ENCODE measurements at places on chromosomes 1 and 21. TPM values are rescaled to one million over a fixed set of nuclear protein-coding genes. Genes with fewer than 3 reads are reported as not detected.
A peak's percentile ranks its signal among the peaks of the same experiment; 100 is the strongest.

DNA sequence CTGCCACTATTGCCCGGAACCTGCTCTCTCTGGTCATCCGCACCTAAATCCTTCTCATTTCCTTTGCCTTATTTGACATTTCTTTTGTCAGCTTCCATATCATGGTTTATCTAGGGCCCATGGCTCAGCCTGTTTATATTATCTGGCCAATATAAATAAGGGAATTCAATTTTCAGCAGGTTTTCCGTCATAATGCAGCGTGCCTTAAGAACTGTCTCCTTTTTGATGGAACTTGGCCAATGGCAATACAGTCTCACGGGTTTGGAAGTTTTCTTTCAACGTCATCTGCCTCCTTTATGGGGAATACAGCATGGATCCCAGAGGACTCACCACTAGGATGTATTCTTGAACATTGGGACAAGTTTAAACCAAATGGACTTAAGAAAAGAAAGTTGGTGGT lies 77.8 kb upstream of the KIAA0040 start:
- no peak overlapping the region for H3K27ac ChIP-seq
- no peaks in the 10 kb centered on the region for H3K36me3 ChIP-seq
- H3K4me3 ChIP-seq: no peak overlapping the region
- no peaks in the 10 kb centered on the region for H3K4me1 ChIP-seq
- no peaks in the 10 kb centered on the region for H3K27me3 ChIP-seq

DNA sequence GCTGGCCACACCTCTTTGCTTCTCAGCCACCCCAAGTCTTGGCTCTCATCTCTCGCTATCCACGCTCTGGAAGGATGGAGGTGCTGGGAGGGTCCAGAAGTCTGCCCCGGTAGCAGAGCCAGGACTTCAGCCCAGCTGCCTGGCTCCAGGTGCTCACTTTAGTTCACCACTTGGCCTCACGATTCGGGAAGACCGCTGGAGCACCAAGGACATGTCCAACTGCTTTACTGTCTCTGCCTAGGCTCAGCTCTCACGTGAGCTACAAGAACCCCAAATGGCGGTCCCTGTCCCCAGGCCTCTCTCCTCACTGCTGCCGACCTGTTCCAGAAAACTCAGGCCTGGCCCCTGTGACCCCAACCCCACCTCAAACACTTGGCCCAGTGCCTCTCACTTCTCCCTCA lies 3.4 kb downstream of the TRIM11 start:
- peaks cover 54% of the 10 kb centered on the region for H3K4me1 ChIP-seq
- no peak overlapping the region for H3K4me3 ChIP-seq
- H3K27me3 ChIP-seq: no peaks in the 10 kb centered on the region
- DNase-seq: no peak

DNA sequence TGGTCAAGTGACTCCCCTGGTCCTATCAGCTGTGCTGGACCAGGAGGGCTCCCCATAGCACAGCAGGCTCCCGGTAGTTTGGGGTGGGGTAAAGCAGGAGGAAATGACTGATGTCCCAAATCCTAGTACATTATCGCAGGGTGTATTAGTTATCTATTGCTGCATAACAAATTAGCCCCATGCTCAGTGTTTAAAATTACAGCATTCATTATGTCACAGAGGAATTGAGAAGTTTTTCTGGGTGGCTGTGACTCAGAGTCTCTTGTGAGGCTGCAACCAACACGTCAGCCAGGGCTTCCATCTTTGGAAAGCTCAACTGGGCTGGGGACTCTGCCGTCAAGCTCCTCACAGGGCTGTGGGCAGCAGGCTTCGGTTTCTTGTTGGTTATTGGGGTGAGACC lies 34.3 kb upstream of the LAPTM5 start:
- no peak overlapping the region for H3K27ac ChIP-seq
- DNase-seq: no peak
- H3K4me1 ChIP-seq: peaks cover 11% of the 10 kb centered on the region
- H3K27me3 ChIP-seq: no peaks in the 10 kb centered on the region
- no peaks in the 10 kb centered on the region for H3K36me3 ChIP-seq
- H3K4me3 ChIP-seq: no peak overlapping the region

- no peaks in the 10 kb centered on the region for H3K27me3 ChIP-seq
- no peaks in the 10 kb centered on the region for H3K36me3 ChIP-seq
- no peak overlapping the region for H3K4me3 ChIP-seq
Observed at GRCh38 chr1:72278461-72278860, 3.9 kb downstream of the NEGR1 start.

GRCh38 chr1:68449901-68450300 lies at the start of gene RPE65:
RPE65 (minus strand) TSS chr1:68449954; CDS start chr1:68449905, 49 bp downstream.
- no peak within 1 kb of the TSS for H3K27ac ChIP-seq
- no peaks in the 10 kb centered on the region for H3K4me1 ChIP-seq
- H3K36me3 ChIP-seq: no peaks in the 10 kb centered on the region
- DNase-seq: no peak

DNA sequence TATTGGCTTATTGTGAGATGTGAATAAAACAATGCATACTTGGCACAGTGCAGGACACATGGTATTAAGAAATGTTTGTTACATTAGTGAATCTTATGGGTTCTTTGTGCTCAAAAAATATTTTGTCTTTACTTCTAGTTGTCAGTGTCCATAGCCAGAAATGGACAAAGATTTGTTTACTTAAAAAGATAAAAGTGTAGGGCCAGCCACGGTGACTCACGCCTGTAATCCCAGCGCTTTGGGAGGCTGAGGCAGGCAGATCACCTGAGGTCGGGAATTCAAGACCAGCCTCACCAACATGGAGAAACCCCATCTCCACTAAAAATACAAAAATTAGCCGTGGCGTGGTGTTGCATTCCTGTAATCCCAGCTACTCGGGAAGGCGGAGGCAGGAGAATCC lies 654.6 kb upstream of the NEGR1 start:
- DNase-seq: no peak
- no peak overlapping the region for H3K27ac ChIP-seq
- H3K4me1 ChIP-seq: no peaks in the 10 kb centered on the region
- no peaks in the 10 kb centered on the region for H3K36me3 ChIP-seq
- H3K4me3 ChIP-seq: no peak overlapping the region

DNA sequence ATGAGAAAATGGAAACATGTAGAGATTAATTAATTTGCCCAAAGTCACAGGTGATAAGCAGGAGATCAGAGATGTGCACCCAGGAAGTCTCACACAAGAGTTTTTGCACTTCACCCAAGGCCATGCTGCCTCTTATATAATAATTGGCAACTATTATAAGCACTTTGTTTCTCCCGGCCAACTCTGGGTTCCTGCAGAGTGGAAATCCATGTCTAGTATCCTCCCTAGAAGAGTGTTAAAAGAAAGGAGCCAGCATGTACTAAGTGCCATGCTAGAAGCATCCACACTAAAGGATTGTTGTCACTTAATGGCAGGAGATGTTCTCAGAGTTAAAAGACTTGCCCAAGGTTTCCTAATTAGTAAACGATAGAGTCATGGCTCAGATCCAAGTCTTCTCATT lies 470.3 kb downstream of the OMA1 start:
- no peak for DNase-seq
- no peaks in the 10 kb centered on the region for H3K27me3 ChIP-seq
- no peaks in the 10 kb centered on the region for H3K36me3 ChIP-seq
- H3K27ac ChIP-seq: no peak overlapping the region
- no peaks in the 10 kb centered on the region for H3K4me1 ChIP-seq

GRCh38 chr1:2427976-2428375 lies 15.6 kb upstream of the PEX10 start:
- no peaks in the 10 kb centered on the region for H3K27me3 ChIP-seq
- H3K27ac ChIP-seq: no peak overlapping the region
- no peak for DNase-seq
- H3K4me1 ChIP-seq: no peaks in the 10 kb centered on the region
- H3K36me3 ChIP-seq: no peaks in the 10 kb centered on the region

DNA sequence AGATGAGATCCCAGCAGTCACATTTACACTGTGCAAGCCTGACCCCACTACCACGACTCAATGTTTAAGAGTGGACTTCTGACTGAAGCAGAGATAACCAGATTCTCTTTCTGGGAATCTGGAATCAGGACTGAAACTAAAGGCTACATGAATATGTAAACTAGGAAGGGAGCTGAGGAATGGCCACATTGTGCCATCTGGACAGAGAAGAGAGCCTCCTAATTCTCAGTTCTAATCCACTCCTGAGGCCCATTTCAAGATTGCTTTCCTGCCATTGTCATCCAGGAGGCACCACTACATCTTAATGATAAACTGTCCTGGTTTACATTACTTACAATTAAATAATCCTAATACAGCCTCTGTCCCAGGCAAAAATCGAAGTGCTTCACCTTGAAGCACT lies 6.5 kb downstream of the PAXBP1 start:
- peaks cover 39% of the 10 kb centered on the region for H3K36me3 ChIP-seq
- H3K4me1 ChIP-seq: peaks cover 51% of the 10 kb centered on the region
- no peak overlapping the region for H3K27ac ChIP-seq
- no peak overlapping the region for H3K4me3 ChIP-seq

DNA sequence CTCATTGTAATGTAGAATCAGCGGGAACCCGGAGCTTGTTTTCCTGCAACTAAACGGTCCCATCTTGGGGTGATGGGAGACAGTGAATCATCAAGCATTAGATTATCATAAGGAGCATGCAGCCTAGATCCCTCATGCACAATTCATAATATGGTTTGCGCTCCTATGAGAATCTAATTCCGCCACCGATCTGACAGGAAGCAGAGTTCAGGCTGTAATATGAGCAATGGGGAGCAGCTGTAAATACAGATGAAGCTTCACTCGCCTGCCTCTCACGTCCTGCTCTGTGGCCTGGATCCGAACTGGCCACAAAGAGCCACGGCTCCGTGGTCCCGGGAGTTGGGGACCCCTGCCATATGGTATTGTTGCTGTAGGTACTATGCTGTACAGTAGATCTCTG lies 1.6 kb downstream of the IFI44 start:
- peak overlapping the region; percentile 68 for H3K4me3 ChIP-seq
- H3K27ac ChIP-seq: peak overlapping the region; percentile 66
- H3K27me3 ChIP-seq: no peaks in the 10 kb centered on the region
- H3K4me1 ChIP-seq: peaks cover 61% of the 10 kb centered on the region

DNA sequence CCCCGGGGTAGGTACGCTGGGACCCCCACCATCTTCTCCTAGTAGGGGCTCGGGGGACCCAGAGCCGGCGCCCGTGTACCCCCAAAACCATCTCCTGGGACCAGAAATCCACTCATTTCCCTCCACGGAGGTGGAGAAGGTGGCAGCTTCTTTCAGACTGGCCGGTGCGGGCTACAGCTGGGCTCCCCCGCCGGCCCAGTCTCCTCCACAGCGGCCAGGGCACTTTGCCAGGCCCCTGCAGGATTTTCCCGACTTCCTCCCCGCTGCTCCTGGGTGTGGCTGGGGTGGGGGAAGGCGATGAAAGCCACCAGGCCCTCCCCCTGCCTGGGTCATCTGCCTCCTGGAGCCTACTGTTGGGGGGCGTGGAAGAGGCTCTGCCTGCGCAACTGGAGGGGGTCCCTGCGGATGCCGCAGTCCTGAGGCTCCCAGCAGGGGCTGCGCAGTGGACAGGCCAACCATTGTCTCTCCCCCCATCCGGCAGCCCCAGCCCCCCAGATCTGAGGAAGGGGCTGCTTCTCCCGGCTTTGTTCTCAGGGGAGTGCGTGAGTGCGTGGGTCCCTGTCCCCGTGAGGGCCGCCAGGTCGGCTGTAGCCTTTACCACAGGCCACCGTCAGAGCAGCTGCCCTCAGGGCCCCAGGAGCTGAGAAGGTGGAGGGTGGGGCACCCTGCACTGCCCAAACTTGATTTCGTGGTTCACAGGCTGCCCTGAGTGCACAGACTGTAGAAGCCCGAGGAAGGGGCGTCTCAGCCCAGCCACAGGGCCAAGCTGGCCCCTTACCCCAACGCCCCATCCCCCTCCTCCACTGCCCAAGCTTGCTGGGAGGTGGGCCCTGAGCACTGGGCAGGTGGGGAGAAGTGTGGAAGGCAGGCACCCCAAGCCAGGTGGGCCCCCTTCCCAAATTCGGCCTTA lies 1.3 kb downstream of the AGRN start:
- H3K36me3 ChIP-seq: no peaks in the 10 kb centered on the region
- no peak for DNase-seq
- H3K4me1 ChIP-seq: peaks cover 10% of the 10 kb centered on the region
- no peak overlapping the region for H3K27ac ChIP-seq
- no peaks in the 10 kb centered on the region for H3K27me3 ChIP-seq

- H3K36me3 ChIP-seq: peaks cover 5% of the 10 kb centered on the region
- no peaks in the 10 kb centered on the region for H3K27me3 ChIP-seq
- peak; percentile 73 for DNase-seq
- H3K4me3 ChIP-seq: no peak overlapping the region
- peak overlapping the region; percentile 27 for H3K27ac ChIP-seq
Observed at GRCh38 chr1:88983791-88984559, 8.5 kb downstream of the KYAT3 start.

DNA sequence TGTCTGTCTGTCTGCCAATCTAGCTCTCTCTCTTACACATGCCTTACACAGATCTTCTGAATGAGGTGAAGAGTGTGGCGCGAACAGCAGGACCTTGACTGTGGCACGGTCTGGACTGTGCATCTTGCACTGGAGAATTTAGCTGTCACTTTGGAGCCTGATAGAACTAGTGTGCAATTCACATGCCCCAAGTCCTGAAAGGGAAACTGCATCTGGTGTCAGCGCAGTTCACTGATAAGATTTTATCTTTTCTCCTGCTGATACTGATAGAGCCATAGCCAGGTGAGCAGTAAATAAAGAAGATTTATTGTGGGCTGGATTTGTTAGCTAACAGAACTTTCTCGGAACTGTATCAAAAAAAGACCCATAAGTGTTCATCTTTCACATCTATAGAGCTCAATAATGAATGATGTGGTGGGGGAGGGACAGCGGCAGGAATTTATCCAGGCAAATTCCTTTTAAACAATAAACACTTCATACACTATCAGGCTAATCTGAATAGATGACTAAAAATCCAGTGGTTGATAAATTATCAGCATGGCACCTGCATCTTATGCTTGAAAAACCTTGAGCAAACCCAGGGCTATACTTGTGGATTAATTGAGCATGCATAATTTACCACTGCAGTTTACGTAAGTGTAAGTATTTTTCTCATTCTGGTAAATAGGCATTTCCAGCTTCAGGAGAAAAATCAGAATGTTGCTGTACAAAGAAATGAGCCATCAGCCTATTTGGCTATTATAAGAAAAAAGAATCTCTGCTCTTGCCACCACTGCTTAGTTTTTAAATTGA lies 104.1 kb downstream of the NTNG1 start:
- H3K4me3 ChIP-seq: no peak overlapping the region
- no peaks in the 10 kb centered on the region for H3K36me3 ChIP-seq
- no peak overlapping the region for H3K27ac ChIP-seq
- no peaks in the 10 kb centered on the region for H3K4me1 ChIP-seq

- no peak overlapping the region for H3K27ac ChIP-seq
- H3K36me3 ChIP-seq: no peaks in the 10 kb centered on the region
- H3K4me1 ChIP-seq: no peaks in the 10 kb centered on the region
- H3K27me3 ChIP-seq: no peaks in the 10 kb centered on the region
- no peak overlapping the region for H3K4me3 ChIP-seq
Observed at GRCh38 chr1:47827109-47827508, 170.1 kb downstream of the TRABD2B start.

GRCh38 chr1:14514739-14515138 lies 83.7 kb upstream of the KAZN start:
- no peak overlapping the region for H3K4me3 ChIP-seq
- no peak overlapping the region for H3K27ac ChIP-seq
- DNase-seq: no peak
- no peaks in the 10 kb centered on the region for H3K27me3 ChIP-seq

Gene APOBEC4
- not detected for polyA plus RNA-seq

Gene SPATA21
- not detected for polyA plus RNA-seq

Gene KCNK2
- not detected for polyA plus RNA-seq

Gene C1orf53
- polyA plus RNA-seq: not detected

Measured in CD4-positive, alpha-beta memory T cell (primary cell).